ENCODE measurements at places on chromosomes 12 and 14.

GRCh38 chr14:102922490-102923200 is at the start of gene AMN:
AMN (plus strand) TSS chr14:102922663; CDS start chr14:102922689, 26 bp downstream.
- no peak for DNase-seq

DNA sequence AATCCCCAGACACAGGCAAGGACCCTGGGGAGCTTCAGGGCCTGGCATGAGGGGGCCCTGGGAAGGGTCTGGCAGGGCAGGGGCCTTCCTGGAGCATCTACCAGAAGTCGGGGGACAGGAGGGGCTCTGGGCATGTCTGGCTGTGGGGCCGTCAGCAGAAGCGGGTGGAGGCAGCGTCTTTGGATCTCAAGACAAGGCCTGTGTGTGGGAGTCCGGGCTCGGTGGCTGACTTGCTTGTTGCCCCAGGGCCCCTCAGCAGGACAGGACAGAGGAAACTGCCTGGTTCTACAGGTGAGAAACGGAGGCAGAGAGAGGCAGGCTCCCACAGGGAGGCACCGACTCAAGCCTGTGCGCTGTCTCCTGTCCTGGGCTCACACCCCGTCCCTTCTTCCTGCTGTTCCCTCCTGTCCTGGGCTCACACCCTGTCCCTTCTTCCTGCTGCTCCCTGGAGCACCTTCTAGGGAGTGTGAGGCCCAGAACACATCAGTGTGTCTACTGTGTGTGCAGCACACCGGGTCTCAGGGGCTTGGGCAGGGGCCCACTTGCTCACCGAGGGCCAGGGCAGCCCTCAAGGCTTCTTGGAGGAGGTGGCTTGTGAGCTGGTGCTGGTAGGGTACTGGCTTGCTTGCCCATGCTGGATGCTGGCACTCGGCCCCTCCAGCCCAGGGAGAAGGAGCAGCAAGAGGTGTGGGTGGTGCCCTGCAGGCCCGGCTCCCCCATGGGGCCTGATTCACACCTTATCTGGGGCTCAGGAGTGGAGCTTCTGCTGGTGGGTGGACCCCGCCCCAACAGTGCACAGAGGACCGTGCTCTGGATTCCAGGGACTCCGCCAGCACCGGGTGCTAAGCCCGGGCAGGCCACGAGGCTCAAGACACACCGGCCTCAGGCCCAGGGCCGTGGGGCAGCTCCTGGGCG is 14.9 kb downstream of the ASPG start:
- no peak for DNase-seq

GRCh38 chr14:93984070-93984469 is 7.7 kb upstream of the ASB2 start:
- no peak for DNase-seq

DNA sequence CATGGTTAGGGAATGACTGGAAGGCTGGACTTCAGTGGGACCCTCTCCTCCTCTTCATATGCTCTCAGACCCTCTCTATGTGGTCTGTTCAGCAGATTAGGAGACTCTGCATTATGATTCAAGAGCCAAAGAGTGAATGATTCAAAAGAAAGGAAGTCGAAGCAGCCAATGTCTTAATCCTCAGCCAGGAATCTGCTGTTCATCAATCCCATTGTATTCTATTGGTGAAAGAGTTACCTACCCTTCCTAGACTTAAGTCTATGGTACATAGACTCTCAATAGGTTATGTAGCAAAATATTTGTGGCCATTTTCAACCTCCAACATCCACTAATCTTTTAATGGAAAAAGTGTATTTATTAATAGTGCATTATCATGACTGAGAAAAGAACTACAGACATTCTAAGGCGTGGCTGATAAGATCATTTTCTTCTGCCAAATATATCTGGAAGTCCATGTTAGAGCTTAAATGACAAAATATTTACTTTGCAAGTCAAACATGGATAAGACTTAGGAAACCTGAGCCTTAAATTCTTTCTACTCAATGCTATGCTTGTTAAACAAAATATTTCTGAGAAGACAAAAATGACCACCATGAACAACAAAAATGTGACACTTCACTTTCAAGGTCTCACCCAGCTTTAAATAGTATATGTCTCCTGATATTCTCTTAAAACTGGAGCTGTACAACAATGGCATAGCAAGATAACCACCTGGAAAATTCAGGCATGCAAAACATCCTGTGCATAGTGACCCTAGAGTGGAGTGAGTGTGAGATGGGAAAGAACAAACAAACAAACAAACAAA is 1100.6 kb downstream of the GALC start:
- DNase-seq = no peak

- DNase-seq = no peak
These were observed 68.5 kb upstream of the CAPRIN2 start for GRCh38 chr12:30823156-30823699.

DNA sequence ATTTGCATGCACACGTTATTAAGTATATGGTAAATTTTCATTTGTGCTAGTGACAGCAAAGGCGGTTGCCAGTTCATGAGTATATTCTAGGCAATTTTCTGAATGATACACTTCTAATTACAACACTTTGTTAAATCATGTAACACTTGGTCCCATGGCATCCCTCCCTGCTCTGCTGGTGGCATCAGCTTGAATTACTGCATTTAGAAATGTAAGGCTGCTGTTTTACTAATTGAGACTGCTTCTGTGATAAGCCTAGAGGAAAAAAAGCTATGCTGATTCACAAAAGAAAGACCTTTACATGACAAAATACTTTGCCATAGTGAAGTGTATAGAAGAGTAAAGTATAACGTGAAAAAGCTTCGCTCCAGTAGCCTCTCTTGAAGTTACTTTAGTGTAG is 636.1 kb downstream of the KCNH5 start:
- no peak for DNase-seq

GRCh38 chr14:99672506-99673304 is 11.4 kb upstream of the CYP46A1 start:
- DNase-seq = no peak

DNA sequence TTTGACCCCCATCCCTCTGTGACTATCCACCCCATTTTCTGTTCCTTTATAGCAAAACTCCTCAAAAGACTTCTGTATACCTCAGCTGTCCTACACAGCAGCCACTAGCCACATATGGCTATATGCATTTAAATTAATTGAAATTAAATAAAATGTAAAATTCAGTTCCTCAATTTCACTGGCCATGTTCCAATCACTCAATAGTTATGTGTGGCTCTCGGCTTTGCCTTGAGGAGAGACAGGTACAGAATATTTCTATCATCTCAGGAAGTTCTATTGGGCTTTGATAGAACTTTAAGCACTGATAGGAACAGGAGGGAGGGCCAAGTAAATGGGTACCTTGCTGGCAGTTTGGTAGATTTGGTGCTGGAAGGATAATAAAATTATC is 280.3 kb upstream of the AMIGO2 start:
- DNase-seq = no peak

GRCh38 chr12:98109266-98109665 is 406.1 kb upstream of the TMPO start:
- DNase-seq = no peak

GRCh38 chr12:121538699-121539061 is 42.1 kb downstream of the KDM2B start:
- DNase-seq = no peak

DNA sequence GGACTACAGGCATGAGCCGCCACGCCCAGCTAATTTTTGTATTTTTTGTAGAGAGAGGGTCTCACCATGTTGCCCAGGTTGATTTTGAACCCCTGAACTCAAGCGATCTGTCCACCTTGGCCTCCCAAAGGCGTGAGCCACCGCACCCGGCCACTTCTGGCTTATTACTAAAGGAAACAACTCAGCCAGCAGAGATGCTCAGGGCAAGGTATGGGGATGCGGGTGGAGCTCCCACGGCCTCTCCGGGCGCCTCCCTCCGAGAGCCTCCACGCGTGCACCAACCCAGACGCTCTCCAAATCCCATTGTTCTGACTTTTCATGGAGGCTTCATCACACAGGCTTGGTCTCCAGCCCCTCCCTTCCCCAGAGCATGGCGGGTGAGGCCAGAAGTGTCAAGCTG is 6.1 kb upstream of the GPR132 start:
- DNase-seq = peak; percentile 56
